ENCODE measurements at places on chromosomes 7 and 10. TPM values are rescaled to one million over a fixed set of nuclear protein-coding genes. Genes with fewer than 3 reads are reported as not detected.

The PRDX3 gene
- 174 TPM for total RNA-seq

The GNG11 gene
- total RNA-seq, result 4.5 TPM

The SH2B2 gene
- total RNA-seq, result 2.8 TPM

DNA sequence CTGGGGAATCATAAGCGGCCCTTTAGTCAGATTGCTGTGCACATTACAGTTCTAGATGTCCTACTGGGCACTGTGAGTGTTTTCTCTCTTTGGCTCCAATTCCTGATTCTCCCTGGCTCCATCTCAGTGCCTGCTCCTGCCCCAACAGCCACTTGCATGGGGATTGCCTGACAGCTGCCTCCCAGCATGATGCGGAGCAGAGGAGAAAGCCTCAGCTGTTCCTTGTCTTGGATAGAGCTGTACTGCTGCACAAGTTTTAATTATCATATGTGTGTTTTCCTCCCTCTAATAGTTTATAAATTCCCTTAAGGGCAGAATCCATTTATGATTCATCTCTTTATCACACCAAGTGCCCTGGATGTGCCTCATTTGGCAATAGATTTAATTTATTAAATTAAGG, 285.8 kb upstream of the COBL start:
- no peak overlapping the region for H3K27ac ChIP-seq
- no peak overlapping the region for H3K4me3 ChIP-seq
- no peaks in the 10 kb centered on the region for H3K27me3 ChIP-seq
- H3K4me1 ChIP-seq, result no peaks in the 10 kb centered on the region

GRCh38 chr7:48360574-48360973, 189.3 kb downstream of the ABCA13 start:
- no peak overlapping the region for H3K27ac ChIP-seq
- H3K36me3 ChIP-seq, result no peaks in the 10 kb centered on the region
- no peak for DNase-seq
- H3K4me1 ChIP-seq, result no peaks in the 10 kb centered on the region
- no peaks in the 10 kb centered on the region for H3K27me3 ChIP-seq

- no peaks in the 10 kb centered on the region for H3K27me3 ChIP-seq
- no peaks in the 10 kb centered on the region for H3K4me1 ChIP-seq
- H3K36me3 ChIP-seq, result no peaks in the 10 kb centered on the region
- DNase-seq, result no peak
- H3K4me3 ChIP-seq, result no peak overlapping the region
These were observed 15.2 kb downstream of the YKT6 start for GRCh38 chr7:44216019-44216418.

Data from right lobe of liver (tissue), 6 donors.